Kidney (tissue), 22 donors: ENCODE measurements at places on chromosomes 6 and 20. TPM values are rescaled to one million over a fixed set of nuclear protein-coding genes. Genes with fewer than 3 reads are reported as not detected.

- H3K36me3 ChIP-seq, result no peaks in the 10 kb centered on the region
- no peak for DNase-seq
- no peak overlapping the region for H3K27ac ChIP-seq
- H3K4me3 ChIP-seq, result no peak overlapping the region
- H3K27me3 ChIP-seq, result no peaks in the 10 kb centered on the region
- H3K4me1 ChIP-seq, result no peaks in the 10 kb centered on the region
These were observed 155.0 kb downstream of the GJA1 start for GRCh38 chr6:121590438-121590837.

GRCh38 chr6:6649824-6650349, 61.4 kb downstream of the LY86 start:
- H3K36me3 ChIP-seq, result no peaks in the 10 kb centered on the region
- H3K27me3 ChIP-seq, result no peaks in the 10 kb centered on the region
- H3K4me1 ChIP-seq, result no peaks in the 10 kb centered on the region
- H3K27ac ChIP-seq, result no peak overlapping the region

- DNase-seq, result no peak
- H3K4me1 ChIP-seq, result no peaks in the 10 kb centered on the region
- no peak overlapping the region for H3K4me3 ChIP-seq
- no peaks in the 10 kb centered on the region for H3K36me3 ChIP-seq
- no peak overlapping the region for H3K27ac ChIP-seq
These were observed 81.8 kb downstream of the NFATC2 start for GRCh38 chr20:51460569-51461265.

Gene LAMA2
- total RNA-seq, result 20.8 TPM

Gene KCNK5
- total RNA-seq, result 77.0 TPM

Gene ENPP1
- 6.5 TPM for total RNA-seq
